ENCODE measurements at places on chromosomes 7 and 10. TPM values are rescaled to one million over a fixed set of nuclear protein-coding genes. Genes with fewer than 3 reads are reported as not detected.

DNA sequence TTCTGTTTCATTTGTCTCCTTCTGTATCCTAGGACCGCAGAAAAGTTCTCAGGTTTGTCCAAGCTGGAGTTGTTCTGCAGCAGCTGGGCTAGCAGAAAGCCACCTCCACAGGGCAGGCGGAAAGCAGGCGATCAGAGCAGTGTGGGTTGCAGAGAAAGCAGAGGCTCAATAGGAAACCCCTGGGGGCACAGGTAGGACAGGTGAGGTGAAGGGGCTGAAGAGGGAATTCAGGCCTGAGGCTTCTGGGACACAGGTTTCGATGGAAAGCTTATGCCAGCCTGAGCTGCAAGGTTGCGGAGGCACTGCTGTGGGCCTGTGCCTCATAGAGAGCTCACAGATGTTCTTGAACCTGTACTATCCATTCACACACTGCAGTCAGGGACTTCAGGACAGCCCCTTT is 194.9 kb upstream of the TPK1 start:
- DNase-seq: no peak

GRCh38 chr7:110676785-110677184 is 414.1 kb upstream of the LRRN3 start:
- DNase-seq: no peak

DNA sequence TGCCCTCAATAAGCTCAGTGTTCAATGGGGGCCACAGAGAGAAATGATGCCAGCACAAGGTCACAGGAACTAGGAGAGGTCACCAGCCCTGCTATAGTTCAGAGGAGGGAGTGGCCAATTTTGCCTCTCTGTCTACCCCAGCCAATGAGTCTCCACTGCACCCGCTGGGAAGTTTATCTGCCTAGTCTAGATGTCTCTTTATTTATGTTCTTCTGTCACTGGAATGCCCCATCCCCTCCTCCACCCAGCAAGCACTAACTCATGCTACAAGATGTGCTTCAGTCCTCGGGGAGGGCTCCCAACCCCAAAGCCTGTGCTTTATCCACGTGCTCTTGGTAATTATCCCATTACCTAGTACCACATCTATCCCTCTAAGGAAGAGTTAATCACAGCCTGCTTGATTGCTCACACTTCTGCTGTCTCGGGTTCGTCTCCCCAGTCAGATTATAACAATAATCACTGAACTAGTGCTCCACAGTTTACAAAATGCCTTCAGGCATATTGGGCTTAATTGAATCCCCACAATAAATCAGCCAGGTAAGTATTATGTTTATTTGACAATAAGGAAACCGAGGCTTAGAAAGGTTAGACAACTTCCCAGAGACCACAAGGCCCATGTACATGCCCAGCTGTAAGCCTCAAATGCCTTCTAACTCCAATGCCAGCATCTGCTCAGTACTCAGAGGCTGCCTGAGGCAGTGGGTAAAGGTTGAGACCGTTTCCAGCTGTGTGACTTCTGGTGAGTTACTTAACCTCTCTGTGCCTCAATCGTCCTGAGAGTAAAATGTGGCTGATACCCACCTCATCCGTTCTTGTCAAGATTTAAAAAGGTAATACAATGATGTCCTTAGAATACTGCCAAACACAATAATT is 3.9 kb downstream of the HIP1 start:
- DNase-seq: no peak

DNA sequence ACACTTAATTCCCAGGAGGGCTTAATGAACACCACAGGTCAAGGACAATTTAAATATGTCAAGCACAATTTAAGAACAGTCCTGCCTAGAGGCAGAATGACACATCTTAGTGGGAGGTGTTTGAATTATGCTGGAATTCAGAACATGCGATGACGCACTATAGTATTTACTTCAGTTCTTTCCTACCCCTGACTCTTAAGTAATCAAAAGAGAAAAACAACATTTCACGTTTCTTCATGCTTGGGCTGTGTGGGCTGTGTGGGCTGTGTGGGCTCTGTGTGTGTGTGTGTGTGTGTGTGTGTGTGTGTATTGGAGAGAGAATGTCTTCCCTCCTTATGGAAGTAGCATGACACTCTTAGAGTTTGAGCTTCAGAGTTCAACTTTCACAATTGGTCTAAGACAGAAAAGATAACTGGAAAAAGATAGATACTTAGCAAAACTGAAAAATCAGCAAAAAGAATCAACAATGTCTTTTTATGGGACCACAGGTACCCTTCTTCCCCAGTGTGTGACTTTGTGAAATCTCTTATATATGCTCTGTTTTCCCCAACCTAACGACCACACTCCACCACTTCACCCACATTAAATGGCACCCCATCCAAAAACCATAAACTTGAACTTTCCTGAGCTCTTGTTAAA is 33.7 kb upstream of the CABCOCO1 start:
- no peak for DNase-seq

- DNase-seq: no peak
These were observed 142.4 kb downstream of the EGFR start for GRCh38 chr7:55161154-55161687.

DNA sequence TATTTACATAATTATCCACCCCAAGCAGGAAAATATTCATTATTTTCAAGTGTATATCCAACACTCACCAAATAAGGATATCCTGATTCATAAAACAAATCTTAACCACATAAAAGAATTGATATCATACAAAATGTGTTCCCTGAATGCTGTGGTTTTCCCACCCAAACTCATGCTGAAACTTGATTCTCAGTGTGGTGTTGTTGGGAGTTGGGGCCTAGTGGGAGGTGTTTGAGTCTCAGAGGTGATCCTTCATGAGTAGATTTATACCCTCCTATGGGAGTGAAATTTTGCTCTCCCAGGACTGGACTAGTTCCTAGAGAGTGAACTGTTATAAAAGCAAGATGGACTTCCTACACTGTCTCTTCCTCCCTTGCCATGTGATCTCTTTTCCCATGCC is 1028.3 kb downstream of the SORCS1 start:
- no peak for DNase-seq

GRCh38 chr7:81162771-81163525 is 244.1 kb upstream of the SEMA3C start:
- no peak for DNase-seq

GRCh38 chr10:68103261-68103878 is 5.9 kb upstream of the MYPN start:
- DNase-seq: no peak

DNA sequence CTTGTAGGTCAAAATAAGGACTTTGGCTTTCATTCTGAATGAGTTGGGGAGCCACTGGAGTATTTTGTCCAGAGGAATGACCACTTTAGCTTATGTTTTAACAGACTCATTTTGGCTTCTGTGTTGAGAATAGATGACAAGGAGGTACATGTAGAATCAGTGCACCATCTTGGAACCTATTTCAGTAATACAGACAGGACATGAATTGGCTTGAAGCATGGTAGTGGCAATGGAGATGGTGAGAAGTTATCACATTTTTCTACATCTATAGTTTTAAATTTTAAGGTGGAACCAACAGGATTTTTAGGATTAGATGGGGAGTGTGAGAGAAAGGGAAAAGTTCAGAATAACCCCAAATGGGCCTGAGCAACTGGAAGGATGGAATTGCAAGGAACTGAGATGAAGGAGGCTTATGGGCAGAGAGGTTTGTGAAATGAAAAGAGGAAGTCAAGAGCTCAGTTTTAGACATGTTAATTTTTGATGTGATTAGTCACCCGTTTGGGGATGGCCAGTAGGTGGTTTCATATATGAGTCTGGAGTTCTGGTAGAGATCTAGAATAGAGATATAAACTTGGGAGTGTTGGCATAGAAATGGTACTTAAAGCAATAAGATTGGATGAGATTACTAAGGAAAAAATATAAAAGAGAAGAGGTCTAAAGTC is 89.2 kb upstream of the JAZF1 start:
- no peak for DNase-seq

- DNase-seq: no peak
These were observed 195.0 kb upstream of the AGK start for GRCh38 chr7:141356161-141356560.

DNA sequence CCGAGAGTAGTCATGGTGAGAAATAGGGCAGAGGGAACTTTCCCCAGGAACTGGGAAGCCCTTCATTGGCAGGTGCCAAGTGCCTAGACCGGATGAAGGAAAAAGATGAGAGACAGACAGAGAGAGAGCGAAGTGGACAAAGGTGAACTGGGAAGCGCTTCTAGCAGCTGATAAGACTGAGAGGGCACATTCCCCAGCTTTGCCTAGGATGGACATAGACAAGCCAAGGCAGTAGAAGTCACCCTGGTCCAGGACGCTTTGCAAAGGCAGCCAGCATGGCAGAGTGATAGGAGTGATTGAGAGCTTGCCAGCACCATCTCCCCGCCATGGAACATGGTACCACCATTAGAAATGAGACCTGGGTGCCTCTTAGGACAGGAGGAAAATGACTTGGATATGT is 372.8 kb upstream of the MGMT start:
- DNase-seq: no peak

- DNase-seq: no peak
These were observed 34.7 kb downstream of the ENTPD7 start for GRCh38 chr10:99693933-99694583.

- no peak for DNase-seq
These were observed 5.0 kb upstream of the GRIFIN start for GRCh38 chr7:2481195-2481594.

DNA sequence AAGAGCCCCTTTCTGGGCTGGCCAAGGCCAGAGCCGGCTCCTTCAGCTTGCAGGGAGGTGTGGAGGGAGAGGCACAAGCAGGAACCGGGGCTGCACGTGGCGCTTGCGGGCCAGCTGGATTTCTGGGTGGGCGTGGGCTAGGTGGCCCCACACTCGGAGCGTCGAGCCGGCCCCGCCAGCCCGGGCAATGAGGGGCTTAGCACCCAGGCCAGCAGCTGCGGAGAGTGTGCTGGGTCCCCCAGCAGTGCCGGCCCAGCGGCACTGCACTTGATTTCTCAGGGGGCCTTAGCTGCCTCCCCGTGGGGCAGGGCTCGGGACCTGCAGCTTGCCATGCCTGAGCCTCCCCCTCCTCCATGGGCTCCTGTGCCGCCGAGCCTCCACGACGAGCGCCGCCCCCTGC is 48.1 kb downstream of the SH2D4B start:
- no peak for DNase-seq

- DNase-seq: no peak
These were observed 279.0 kb downstream of the KCNMA1 start for GRCh38 chr10:77358656-77359055.

- no peak for DNase-seq
These were observed 127.7 kb downstream of the ITIH5 start for GRCh38 chr10:7538970-7539654.

DNA sequence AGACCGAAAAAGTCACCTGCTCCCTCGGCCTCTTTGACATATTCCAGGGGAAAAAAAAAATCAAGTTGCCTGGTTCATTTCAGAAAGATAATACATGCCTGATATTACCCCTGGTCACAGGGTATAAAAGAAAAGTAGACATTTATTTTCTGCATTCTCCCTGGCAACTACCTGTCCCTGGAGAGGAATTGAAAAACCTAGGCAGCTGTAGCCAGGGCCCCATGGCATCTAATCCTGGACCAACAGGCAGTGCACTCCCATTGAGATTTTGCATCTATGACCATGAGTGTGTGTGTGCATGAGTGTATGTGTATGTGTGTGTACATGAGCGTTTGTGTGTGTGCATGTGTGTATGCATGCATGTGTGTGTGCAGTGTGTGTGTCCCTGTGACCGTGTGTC is 338.2 kb upstream of the PFKP start:
- DNase-seq: no peak

- DNase-seq: no peak
These were observed 629.1 kb downstream of the SORCS1 start for GRCh38 chr10:106535304-106535953.

- no peak for DNase-seq
These were observed 49.6 kb upstream of the PDCD4 start for GRCh38 chr10:110822035-110822711.

- DNase-seq: no peak
These were observed 348.8 kb downstream of the GALNT17 start for GRCh38 chr7:71480791-71481190.

DNA sequence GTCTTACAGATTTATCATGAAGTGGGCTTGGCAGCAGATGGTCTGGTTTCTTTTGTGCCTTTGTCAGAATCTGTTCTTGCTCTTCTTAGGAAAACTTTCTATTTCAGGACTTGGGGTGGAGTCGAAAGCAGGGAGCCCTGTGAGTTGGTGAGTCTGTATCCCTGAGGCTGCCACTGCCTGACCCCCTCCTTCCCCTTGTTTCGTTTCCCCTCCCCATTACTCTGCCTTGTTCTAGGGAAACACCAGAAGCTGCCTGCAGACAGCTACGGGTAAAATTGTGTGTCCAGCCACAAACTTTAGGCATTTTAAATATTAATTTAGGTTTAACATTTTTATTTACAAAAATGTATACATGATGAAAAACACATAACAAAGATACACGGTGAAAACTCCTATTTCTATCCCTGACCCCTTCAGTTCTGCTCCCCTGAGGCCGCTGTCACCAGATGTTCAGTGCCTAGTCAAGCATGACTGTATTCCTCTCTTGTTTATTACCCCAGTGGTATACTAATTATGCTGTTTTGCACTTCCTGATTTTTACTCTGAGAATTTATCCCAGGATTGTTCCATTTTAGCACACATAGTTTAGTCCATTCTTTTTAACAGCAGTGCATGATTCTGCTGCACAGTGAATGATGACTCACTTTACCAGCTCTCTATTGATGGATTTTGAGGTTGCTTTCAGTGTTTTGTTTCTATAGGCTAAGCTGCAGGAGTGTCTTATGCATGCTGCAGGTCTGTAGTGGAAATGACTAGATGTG is 9.1 kb downstream of the TSPAN14 start:
- no peak for DNase-seq

The TMEM176B gene
- not detected for total RNA-seq

The CYP3A4 gene
- total RNA-seq: not detected

The FAM25G gene
- not detected for total RNA-seq

The C10orf90 gene
- not detected for total RNA-seq

The SPDYE5 gene
- not detected for total RNA-seq

The METTL27 gene
- total RNA-seq: 0.41 TPM

The GPR15LG gene
- not detected for total RNA-seq

The SLC26A5 gene
- total RNA-seq: not detected

The VSTM4 gene
- 0.35 TPM for total RNA-seq

The KNDC1 gene
- total RNA-seq: not detected

The ZNF804B gene
- not detected for total RNA-seq

The LRRD1 gene
- 0.24 TPM for total RNA-seq

The SRGN gene
- 694 TPM for total RNA-seq

The IGFBP1 gene
- total RNA-seq: not detected

The SLC29A3 gene
- 3.1 TPM for total RNA-seq

The PTF1A gene
- total RNA-seq: not detected
